Activated CD4-positive, alpha-beta T cell treated with anti-CD3 and anti-CD28 coated beads, Interleukin-2, amount 50 U/mL, for 24 hours (primary cell): ENCODE measurements at places on chromosomes 3 and 15.

- no peak for DNase-seq
These were observed 82.7 kb upstream of the SELENOK start for GRCh38 chr3:53974324-53974723.

DNA sequence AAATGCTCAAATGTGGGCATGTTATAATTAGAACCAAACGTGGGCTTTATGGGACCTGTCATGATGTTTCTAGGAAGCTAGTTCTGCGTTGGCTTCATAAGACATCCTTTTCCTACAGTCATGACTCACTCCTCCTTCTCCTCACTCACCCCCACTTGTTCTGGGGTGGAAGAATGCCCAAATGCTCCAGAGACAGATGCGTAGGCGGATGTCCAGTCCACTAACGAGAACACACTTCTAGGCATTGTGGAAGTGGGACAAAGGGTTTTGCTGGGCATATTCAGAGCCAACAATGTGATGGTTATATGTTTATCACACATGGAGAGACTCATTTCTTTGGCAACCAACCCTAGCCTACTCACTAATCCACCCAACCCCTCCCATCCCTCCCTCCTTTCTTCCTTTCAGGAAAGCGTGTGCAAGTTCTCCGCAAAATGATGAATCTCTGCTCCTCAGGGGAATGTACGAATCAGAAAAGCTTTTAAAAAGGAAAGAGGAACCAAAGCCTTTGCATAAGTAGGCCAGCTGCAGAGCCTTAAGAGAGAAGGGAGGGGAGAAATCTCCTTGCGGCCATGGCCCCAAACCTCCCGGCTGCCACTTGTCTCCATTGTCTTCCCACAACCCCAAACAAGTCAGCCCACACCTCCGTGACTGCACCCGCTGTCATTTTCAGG, 123.0 kb upstream of the SPRED1 start:
- DNase-seq, result no peak

DNA sequence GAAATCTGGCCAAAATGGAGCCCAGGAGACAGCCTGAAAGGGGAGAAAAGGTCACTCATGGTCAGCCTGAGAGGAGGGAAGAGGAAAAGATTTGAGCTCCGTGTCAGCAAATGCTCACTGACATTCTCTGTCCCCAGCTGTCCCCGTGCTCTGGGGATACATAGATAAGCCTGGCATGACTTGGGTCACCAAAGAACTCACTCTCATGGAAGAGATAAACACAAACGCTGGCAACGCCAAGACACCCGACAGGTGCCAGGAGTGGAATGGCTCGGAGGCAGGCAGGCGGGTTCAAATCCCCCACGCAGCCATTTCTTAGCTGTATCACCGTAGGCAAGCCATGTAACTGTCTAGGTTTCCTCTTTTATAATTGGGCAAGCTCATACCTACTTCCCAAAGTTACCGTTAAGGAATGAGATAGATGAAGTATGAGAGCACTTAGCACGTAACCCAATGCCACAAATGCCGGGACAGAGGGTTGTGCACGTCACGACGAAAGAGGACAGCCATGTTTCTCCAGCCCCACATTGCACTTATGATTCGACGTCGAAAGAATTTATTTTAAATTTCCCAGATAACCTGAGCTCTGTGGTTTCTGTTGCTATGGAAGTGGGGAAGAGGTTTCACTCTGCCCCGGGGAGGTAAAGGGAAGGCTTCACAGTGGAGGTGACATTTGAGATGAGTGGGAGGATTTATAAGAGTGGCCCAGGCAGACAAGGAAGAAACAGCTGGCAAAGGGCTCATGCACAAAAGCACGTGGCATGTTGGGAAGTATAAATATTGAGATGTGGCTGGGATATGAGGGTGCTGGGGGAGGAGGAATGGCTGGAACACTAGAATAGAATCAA, 41.4 kb upstream of the TSEN2 start:
- no peak for DNase-seq

DNA sequence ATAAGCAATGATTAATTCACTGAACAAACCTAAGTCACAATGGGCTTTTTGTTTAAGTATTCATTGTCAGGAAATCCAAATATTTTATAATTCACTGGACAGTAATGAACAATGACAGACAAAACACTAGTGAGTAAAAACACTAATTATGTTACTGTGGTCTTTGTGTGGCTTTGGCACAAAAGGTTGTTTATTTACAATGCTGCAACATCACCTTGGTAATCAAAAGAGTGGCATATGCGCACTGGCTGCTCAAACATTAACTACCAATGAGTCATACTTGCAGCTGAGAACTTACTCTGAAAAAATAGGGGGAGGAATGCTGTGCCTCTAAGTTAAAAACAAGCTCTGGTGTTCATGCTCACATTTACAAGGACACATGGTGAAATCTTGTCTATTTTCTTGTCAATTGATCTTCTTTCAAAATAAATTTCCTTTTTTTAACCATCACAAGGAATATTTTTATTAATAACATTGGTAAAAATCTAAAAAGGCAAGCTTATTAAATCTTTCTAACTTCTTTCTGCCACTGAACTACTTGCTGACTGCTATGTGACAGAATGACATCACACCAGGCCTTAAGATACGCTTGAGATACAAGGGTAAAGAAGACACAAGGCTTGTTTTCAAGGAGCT, 85.2 kb upstream of the PPIB start:
- no peak for DNase-seq

DNA sequence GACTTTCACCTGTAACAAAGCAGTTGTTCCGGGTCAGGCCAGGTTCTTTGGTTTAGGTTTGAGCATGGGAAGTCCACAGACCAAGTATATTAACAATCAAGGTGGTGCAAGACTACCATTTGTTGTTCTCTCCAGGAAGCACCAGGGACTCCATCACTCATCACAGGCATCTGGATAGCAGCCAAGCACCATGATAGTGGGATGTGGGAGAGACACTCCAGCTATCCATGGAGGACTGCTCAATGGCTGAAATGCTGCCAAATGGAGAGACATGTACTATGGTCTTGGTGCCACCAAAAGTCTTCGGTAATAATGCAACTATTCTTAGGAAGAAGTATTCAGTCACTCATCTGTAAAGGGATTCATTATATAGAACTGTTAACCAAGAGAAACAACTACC, 143.0 kb downstream of the TNIK start:
- no peak for DNase-seq

DNA sequence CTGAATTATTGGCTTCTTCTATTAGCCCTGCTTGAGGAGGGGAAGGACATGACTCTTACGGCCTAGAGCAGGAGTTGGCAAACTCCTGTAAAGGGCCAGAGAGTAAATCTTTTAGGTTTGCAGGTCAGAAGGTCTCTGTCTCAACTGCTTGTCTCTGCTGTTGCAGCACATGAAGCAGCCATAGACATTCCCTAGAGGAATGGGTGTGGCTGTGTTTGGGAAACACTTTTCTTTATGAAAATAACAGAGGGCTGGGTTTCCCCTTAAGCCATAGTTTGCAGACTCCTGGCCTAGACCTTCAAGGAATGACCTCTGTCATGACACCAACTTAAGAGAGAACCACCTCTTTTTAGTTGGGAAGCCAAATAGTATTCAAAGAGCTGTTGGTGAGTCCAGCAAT, 10.3 kb downstream of the TRAK1 start:
- DNase-seq, result no peak

DNA sequence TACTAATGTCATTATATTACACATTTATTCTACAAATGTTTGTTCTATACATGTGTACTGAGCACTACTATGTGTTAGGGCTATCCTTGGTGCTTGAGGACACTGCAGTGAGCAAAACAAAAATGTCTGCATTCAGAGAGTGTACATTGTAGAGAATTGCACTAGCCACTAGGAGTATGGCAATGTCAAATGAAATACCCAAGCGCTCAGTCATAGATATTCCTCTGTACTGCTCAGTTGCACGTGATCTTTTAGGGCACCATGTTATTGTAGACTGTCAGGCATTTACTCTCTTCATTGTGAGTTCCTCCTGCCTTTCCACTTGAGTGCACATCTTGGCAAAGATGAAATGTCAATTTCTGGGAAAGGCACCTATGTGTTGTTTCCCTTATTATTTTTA, 36.8 kb downstream of the FNDC3B start:
- no peak for DNase-seq
